Erythroblast (primary cell): ENCODE measurements at places on chromosomes 1 and 21.

DNA sequence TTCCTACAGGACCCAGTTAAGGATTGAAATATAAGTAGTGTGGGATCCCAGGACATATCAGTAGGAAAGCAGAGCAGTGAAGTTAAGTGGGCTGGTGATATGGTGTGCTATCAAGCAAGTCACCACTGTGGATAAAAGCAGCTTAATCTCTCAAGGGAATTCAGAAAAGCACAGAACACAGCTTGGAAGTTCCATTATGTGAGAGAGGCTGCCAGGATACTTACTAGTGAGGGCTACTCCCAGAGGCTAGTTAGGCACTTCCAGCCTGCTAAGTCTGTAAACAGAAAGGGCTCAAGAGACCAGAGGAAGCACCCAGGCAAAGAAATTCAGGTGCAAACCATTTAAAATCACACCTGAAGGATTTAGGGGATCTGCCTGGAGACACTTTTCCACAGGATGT lies 18.8 kb upstream of the GRIK1 start:
- no peak for DNase-seq

GRCh38 chr1:114648503-114648902 lies 21.3 kb downstream of the DENND2C start:
- DNase-seq: no peak

DNA sequence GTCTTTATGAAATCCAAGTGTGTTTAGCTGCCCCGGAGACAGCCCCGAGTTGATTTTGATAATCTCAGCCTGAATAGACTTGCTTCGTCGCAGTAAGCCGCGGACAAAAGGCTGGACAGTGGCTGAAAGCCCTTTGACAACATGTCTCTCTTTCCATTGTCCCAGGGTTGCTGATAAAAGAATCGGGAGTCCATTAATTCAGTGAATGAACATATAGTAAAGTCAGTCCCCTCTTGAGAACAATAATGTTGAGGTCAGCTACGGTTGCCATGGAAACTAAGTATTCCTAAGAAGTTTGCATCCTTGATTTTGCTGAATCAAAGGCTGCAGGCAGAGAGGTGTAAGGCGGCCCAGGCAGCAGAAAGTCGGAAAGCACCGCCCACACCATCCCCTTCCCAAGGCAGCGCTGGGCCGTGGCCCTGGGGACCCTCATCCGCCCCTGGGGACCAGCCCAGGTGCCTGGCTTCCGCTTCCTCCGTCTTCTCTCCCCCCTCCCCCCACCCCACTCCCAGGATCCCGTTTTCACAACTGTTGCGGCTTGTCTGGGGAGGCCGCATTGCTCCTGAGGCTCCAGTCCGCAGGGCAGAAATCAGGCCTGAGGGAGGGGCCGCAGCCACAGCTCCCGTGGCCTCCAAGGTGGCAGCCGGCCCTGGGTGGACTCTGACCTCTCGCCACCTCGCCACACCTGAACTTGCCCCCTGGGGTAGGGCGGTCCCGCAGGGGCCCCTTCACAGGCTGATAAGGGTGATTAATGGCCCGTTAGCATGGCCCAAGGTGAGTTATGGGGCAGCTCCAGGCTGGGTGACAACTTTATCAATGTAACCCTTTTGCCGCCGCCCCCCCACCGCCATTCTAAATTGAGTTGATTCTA lies 180.9 kb downstream of the PRDM16 start:
- no peak for DNase-seq

DNA sequence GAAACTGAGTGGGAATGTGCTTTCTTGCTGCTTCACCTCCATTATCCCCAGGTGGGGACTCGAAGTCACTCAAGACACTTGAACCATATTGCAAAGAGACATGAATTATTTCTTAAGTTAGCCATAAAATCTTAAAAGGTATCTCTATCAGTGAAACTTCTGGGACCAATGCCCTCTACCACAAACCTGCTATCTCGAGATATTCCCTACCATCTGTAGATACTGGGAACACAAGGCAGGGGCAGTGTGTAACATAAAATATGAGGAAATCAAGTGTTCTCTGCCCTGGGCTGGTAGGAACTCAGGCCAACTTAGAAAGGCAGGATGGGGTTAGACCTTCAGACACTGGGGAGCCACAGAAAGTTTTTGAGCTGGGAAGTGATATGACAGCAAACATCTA lies 1.3 kb upstream of the CD58 start:
- DNase-seq: peak; percentile 55

DNA sequence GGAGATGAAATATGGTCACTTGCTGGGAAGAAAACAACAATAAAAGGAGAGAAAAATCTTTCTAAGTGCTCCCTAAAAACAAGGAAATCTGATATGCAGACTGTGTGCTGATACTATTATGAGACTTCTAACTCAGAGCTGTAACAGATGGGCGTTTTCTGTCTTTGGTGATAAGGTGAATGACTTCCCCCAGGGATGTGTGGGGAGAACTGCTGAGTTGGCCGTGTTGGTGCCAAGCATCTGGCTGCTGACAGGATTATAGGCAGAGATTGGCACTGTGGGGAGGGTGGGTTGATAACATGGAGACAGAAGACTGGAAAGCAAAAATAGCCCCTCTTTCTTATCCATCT lies 438.5 kb upstream of the PLXNA2 start:
- no peak for DNase-seq
